Urinary bladder (tissue), 4 donors: ENCODE measurements at places on chromosomes 2 and 18. TPM values are rescaled to one million over a fixed set of nuclear protein-coding genes. Genes with fewer than 3 reads are reported as not detected.

RUFY4 gene
- total RNA-seq = not detected

GRCh38 chr2:51693640-51694039 is 661.7 kb upstream of the NRXN1 start:
- no peak for DNase-seq

- no peak for DNase-seq
Measured at GRCh38 chr2:27805180-27805579, 33.7 kb downstream of the MRPL33 start.

DNA sequence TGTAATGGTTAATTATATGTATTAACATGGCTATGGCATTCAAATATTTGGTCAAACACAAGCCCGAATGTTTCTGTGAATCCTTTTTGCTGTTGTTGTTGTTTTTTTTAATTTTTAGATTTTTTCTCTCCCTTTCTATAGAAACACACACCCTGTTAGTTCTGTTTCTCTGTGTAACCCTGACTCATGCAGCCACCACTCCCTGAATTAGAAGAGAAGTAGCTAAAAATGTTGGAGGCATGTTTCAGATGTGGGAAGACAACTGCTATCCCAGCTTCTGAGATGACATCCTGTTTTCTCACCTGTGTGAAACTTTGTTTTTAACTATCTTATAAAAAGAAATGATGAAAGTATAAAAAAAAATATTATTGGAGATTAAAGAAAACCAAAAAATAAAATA is 219.6 kb upstream of the RGPD4 start:
- DNase-seq = no peak
